Activated CD8-positive, alpha-beta memory T cell treated with anti-CD3 and anti-CD28 coated beads, Interleukin-2, amount 50 U/mL, for 48 hours (primary cell): ENCODE measurements at places on chromosomes 1 and 21.

DNA sequence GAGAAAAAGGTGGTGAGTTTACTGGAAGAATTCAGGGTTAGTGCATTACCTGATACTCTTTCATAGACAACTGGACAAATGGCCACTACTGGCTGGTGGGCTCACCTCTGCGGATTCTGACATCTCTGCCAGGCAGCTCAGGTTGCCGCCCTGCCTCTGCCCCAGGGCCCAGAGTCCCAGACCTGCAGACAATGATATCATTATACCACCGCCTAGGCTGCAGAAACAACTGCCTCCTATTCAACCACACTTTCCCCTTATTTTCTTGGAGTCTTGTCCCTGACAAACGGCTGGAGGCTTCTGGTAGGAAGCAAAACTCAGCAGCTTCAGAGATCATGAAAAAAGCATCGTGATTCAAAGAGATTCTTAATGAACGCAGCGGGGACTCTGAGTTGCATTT, 37.0 kb downstream of the IRF2BP2 start:
- DNase-seq: no peak

- no peak for DNase-seq
Observed at GRCh38 chr1:199580300-199580699, 447.2 kb upstream of the NR5A2 start.

DNA sequence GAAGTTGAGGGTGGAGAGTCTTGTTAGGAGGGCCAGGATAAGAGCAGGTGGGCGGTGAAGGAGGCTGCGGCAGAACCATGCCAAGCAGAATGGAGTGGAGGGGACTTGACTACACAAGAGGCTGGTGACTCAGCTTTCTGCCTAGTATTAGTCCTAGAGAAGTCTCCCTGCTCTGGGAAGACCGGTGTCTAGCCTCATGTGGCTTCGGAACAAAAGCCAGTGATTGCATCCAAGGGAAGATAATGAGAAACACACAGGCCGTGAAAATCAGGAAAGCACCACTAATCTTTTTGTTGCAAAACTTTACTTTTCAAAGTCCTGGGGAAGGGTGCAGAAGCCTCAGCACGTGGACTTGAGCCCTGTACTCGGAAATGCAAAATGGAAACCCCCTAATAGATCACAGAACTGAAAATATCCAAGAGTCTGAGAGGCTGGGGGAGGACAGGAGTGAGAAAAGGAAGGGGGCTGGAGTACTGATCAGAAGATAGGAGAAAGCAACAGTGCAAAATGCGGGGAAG, 31.4 kb downstream of the DDR2 start:
- no peak for DNase-seq

- DNase-seq: no peak
Observed at GRCh38 chr1:240878631-240879030, 266.7 kb upstream of the GREM2 start.

DNA sequence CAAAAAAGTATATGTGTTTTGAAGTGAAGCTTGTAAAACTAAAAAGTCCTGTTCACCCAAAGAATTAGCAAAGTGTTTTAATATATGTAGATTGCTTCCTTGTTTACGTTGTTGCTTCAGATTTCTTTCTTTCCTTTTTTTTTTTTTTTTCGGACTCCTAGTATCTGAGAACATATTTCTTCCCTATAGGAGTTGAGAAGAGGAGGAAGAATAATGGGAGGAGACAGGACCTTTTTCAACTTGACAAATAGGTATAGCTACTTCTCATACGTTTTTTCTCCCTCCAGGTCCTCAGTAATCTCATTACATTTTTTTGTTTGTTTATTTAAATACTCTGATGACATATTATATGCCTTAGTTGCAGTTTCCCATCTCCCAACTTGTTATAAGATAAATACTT, 8.9 kb downstream of the DISP1 start:
- no peak for DNase-seq

- no peak for DNase-seq
Observed at GRCh38 chr1:13950637-13951036, 250.6 kb downstream of the PRDM2 start.

- DNase-seq: no peak
Observed at GRCh38 chr1:102693345-102693744, 415.0 kb downstream of the COL11A1 start.

DNA sequence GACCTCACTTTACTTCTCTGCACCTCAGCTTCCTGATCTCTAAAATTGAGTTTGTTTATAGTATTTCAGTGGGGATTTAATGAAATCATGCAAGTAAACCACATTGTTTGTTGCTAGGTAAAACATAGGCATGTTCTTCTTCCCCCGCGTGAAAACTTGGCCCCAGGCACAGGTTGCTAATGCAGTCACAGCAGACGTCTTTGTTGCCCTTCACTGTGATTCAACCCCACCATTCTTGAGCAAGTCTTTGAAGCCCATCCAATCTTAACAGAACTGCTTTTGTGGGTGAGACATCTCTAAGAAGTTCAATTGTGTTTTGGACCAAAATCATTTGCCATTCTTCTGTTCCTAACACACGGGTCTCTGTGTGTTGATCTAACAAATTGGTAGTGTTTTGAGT, 185.5 kb downstream of the ZNF281 start:
- DNase-seq: no peak

DNA sequence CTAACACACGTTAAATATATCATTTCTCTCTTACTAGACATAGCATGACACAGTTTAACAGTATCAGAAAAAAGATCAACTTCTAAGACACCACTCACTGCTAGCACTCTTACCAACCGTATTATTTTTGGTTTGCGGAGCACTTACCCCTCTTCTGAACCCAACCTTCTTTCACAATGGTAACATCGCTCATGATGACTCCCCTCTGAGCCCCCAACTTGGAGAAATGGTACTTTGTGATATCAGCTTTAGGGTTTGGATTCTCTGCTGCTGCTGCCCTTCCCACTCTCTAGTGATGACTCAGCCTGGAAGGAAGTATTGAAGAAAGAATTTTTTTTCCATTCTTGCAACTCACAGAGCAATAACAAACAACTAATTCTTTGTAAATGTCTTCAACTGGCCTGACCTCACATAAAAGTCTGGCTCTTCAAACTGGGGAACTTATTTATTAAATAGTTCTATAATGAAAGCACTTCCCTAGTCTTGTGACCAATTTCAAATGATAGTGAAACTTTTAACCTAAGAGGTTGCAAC, 7.0 kb downstream of the AKT3 start:
- DNase-seq: no peak

GRCh38 chr1:117895482-117896114, 33.8 kb downstream of the GDAP2 start:
- peak; percentile 67 for DNase-seq

DNA sequence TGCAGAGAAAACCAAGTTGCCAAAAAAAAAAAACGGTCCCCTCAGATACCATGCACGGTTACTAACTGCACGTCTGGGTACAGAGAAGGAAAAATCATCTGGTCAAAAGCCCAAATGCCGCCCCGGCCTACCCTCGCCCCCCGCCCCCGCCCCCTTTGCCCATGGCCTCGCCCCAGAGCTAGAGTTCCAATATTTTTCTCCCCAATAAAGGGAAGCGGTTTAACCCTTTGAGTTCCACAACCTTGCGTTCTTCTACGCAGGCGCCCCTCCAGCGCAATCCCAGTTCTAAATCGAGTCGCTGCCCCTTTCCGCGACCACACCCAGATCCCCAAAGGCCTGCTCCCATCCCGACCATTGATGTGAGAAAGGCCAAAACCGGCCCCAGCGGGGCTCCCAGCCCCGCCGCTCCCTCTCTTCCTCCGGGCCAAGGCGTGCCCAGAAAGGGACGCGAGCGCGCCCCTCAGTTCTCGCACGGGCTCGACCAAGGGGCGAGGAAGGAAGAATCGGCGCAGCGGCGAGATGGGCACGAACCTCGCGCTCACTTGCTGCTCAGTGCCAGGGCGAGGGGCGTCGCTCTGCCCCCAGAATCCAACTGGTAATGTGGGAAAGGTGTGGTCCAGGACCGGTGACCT, 797 bp downstream of the WDR47 start:
- peak; percentile 72 for DNase-seq

- no peak for DNase-seq
Observed at GRCh38 chr21:35768187-35768586, 292.1 kb downstream of the SETD4 start.

GRCh38 chr1:235019471-235019870, 109.2 kb downstream of the TOMM20 start:
- DNase-seq: no peak

DNA sequence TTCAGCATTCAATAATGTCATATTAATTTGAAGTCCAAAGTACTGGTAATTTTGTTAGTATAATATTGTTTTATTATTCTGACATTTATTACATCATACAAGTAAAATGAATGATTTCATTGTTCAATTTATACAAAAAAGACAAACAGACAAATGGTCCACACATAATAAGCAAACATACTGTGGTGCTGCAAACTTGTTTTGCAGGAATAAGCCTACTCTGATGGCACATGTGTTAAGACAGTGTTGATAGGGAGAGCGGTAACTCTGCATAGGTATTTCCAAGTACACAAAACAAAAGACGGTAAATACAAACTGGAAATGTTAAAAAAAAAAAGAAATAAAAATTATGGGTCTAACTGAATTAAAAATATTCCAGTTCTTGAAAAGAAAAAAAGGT, 59.7 kb upstream of the DPYD start:
- no peak for DNase-seq

DNA sequence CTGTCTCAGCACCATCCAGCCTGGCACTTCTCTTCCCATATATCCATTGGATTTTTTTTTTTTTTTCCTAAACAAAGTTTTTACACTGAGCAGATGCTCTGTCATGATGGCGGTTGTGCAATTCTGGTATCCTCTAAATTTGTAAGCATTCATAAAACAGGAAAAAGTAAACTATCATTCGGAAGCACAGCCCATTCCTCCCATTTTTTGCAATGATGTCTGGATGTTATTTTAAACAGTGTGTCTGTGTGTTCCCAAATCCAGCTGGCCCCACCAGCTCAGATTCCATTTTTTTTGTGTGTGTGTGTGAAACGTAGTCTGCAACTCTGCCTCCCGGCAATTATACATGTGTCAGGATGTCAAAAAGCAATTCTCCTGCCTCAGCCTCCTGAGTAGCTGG, 33.5 kb downstream of the PDPN start:
- DNase-seq: no peak

- DNase-seq: no peak
Observed at GRCh38 chr1:166488327-166488726, 321.5 kb upstream of the FAM78B start.

DNA sequence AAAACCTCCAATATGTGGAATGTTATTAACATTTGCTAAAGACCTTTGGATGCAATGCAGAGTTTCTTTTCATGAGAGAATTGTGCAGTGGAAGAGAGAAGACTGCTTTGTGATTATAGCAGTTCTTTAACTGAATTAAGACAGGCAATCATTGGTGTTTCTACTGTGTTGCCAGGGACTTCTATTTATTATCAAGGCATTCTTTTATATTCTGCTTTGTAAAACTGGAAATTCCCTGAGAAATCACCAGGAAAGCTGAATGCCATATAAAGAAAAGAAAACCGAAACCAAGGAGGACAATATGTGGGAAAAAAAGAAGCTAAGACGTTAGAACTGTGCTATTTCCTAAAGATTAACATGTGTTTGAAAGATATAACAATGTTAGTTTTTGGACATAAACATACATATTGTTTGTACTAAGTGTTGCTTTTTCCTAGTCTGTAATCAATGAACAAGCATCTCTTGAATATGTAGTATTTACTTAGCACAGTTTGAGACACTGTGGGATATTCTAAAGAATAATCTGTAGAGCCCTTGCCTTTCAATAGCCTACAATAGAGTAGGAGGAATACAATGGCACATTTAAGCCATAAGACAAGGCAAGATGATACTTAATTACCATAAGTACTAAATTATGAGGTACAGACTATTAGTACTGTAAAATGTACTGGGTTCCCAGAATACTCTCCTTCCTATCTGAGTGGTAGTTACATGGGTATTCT, 47.1 kb downstream of the EXTL2 start:
- DNase-seq: no peak

GRCh38 chr1:14262637-14263036, 335.8 kb upstream of the KAZN start:
- DNase-seq: no peak

DNA sequence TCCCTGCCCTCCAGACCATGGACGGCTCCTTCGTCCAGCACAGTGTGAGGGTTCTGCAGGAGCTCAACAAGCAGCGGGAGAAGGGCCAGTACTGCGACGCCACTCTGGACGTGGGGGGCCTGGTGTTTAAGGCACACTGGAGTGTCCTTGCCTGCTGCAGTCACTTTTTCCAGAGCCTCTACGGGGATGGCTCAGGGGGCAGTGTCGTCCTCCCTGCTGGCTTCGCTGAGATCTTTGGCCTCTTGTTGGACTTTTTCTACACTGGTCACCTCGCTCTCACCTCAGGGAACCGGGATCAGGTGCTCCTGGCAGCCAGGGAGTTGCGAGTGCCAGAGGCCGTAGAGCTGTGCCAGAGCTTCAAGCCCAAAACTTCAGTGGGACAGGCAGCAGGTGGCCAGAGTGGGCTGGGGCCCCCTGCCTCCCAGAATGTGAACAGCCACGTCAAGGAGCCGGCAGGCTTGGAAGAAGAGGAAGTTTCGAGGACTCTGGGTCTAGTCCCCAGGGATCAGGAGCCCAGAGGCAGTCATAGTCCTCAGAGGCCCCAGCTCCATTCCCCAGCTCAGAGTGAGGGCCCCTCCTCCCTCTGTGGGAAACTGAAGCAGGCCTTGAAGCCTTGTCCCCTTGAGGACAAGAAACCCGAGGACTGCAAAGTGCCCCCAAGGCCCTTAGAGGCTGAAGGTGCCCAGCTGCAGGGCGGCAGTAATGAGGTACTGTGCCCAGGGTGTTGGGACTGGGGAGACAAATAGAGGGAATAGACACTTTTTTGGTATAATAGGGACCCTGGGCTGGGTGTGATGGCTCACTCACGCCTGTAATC, 1.0 kb downstream of the ZBTB48 start:
- no peak for DNase-seq

DNA sequence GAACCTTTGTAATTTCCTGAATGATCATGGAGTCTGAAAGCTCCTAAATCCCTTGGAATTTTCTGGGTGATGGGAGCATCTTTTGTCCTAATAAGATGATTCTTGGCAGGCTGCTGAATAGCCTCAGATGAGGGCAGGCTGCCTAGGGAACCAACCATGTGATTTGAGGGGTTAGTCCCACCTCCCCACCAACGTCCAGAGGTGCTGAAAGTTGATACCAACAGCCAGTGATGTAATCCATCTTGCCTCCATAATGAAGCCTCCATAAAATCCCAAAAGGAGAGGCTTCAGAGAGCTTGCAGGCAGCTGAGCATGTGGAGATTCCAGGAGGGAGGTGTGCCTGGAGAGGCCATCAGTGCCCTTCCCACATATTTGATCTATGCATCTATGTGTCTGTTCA, 43.7 kb downstream of the GTF2B start:
- no peak for DNase-seq

- DNase-seq: no peak
Observed at GRCh38 chr1:44411861-44412260, 6.8 kb downstream of the RNF220 start.

DNA sequence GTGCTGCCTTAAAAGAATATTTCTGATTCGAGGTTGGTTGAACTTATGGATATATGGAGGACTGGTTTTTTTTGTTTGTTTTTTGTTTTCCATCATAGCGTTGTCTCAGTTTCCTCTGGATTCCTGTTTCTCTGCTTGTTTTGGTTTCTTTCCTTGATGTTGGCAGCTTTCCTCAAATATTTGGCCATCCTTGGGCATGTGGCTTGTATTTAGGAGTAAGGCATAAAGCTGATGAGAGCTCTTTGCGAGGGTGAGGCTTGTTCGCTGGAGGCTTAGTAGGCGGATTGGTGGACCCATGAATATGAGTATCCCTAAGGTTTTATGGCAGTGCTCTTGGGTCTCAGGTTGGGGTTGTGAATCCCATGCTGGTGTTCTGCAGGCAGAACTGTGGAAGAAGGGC, 22.9 kb downstream of the DYRK1A start:
- no peak for DNase-seq

- DNase-seq: no peak
Observed at GRCh38 chr21:36915014-36915695, 51.3 kb downstream of the HLCS start.
